Peyer's patch (tissue), 4 donors: ENCODE measurements at places on chromosomes 2 and 18.

- DNase-seq = no peak
These were observed 164.1 kb upstream of the CELF4 start for GRCh38 chr18:37729716-37730115.

GRCh38 chr2:230913406-230914143 is 11.5 kb downstream of the GPR55 start:
- peak; percentile 54 for DNase-seq

- DNase-seq = no peak
These were observed 235.0 kb downstream of the CAMKMT start for GRCh38 chr2:44596537-44597320.

- DNase-seq = no peak
These were observed 68.2 kb downstream of the CCBE1 start for GRCh38 chr18:59628995-59629394.

- DNase-seq = no peak
These were observed 9.7 kb upstream of the CIB4 start for GRCh38 chr2:26650713-26651469.

- DNase-seq = no peak
These were observed 159.3 kb upstream of the RND3 start for GRCh38 chr2:150646746-150647145.

DNA sequence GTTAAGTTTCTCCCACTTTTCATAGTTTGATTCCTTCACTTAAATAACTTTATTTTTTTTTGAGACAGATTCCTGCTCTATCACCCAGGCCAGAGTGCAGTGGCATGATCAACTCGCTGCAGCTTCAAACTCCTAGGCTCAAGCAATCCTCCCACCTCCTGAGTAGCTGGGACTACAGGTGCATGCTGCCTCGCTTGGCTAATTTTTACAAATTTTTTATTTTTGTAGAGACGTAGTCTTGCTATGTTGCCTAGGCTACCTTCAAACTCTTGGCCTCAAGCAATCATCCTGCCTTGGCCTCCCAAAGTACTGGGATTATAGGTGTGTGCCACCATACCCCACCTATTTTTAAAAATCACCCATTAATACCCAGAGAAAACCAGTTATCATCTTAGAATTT is 14.2 kb upstream of the WIPF1 start:
- no peak for DNase-seq

DNA sequence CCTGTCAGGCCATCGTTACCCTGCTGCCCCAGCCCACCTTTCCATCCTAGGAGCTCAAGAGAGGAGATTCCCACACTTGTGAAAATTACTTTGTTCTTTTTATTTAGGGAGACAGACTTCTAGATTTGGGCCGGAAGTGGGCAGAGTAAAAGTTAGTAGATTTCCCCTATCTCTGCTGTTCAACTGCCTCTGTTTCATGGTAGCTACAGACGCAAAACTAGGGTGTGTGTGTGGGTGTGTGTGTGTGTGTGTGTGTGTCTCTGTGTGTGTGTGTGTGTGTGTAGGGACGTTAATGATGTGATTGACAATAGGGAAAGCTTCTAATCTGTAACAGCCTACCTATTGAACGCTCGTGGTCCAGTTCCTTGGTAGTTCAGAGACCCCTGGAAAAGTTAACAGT is 438 bp downstream of the PSMA8 start:
- no peak for DNase-seq
